DMS53 (cell line): ENCODE measurements at places on chromosomes 11 and 22.

GRCh38 chr11:129881570-129882170, 13.7 kb downstream of the NFRKB start:
- DNase-seq = peak; percentile 72

GRCh38 chr11:73975479-73975757, 7.2 kb downstream of the UCP2 start:
- DNase-seq = no peak

GRCh38 chr22:18031695-18032454, 7.5 kb upstream of the MICAL3 start:
- no peak for DNase-seq

DNA sequence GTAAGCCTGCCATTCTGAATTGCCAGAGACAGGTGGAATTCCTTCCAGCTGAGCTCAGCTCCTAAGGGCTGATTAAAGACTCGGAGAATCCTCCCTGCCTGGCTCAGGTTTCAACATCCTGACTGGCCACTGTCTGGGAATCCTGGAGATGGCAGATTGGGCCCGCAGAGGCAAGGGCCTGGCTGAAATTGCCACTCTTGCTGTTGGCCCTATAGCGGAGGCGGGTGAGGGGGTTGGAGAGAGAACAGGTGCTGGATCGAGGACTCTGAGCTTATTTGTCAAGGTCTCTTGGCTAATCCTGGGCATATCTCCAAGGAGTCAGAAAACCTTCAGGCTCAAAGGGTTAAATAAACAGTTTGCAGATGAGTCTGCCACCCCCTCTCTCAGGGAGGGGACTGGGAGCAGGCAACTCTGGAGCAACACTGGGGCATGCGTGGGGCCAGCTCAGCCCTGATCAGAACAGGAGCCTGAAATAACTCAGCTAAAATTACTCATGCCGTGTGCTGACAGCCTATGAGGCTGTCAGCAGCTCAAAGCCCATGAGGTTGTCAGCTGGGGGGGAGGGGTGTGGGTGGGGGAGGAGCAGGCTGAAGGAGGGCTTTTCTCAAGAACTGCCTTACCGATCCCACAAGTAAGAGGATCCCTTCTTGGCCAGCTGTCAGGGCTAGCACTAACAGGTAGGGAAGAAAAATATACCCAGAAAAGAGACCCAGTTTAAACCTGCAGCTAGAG, 14.7 kb upstream of the MFRP start:
- DNase-seq = peak; percentile 76

- DNase-seq = no peak
Observed at GRCh38 chr11:56923116-56923515, 65.6 kb upstream of the OR5AK2 start.

DNA sequence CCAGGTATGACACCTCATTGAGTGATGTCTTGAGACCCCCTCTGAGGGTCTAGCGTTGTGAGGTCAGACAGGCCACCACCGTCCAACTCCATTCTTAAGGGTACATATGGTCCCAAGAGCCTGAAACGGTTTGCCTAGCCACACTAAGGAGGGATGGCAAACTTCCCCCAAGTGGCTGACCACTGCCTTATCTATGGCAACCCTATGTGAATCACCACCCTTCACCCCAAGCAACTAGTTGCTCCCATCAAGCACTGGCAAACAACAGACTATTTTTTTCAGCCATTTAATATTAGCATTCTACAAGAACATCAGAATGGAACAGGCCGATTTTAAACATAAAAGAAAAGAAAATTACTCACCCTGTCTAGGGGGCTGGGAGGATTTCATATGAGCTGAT, 22.8 kb downstream of the THOC5 start:
- DNase-seq = no peak

GRCh38 chr11:47856186-47856585, 8.0 kb upstream of the NUP160 start:
- DNase-seq = peak; percentile 46

DNA sequence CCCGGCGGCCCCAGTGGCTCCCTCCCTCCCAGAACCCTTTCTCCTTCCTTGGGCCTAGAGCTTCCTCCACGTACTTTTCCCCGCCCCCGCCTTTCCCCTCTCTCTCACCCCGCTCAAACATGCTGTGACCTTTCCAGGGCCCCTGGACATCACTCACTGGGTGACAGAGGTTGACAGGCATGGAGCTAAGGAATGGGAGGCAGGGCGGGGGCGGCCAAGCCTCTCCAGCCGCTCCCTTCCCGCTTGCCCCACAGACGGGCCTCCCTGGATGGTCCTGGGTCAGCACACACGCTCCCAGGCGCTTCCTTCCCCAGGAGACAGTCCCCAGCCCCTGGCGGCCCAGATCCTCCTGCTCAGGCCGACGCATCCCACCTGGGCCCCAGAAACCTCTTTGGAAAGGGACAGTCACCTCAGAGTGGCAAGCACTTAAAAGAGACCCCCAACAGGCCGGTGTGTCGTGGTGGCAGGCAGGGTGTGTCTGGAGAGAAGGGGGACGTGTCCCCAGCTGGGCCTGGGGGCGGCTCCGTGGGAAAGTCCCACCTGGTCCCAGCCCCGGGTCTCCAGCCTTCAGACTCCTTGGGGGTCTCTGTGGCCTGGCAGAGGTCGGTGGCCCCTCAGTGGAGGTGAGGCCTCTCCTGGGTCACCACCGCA, 8.8 kb downstream of the H19 start:
- no peak for DNase-seq

DNA sequence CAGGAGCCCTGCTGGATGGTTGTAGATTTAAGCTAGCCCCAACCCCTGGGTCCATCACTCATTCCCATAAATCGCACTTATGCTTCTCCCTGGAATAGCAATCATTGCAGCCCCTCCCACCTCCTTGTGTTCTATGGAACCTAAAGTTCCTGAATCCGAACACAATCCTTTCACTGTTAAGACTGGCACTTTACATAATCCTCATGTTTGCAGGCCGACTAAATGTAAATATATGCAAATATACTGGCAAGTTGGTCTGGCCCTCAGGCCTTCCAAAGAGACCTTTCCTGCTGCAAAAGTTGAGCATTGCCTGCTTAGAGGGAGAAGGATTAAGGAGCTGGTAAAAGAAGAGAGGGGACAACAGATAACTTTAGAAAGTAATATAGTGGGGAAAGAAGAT, 892.9 kb downstream of the OPCML start:
- DNase-seq = no peak

GRCh38 chr11:84224042-84224441, 937.9 kb upstream of the CCDC90B start:
- DNase-seq = no peak

DNA sequence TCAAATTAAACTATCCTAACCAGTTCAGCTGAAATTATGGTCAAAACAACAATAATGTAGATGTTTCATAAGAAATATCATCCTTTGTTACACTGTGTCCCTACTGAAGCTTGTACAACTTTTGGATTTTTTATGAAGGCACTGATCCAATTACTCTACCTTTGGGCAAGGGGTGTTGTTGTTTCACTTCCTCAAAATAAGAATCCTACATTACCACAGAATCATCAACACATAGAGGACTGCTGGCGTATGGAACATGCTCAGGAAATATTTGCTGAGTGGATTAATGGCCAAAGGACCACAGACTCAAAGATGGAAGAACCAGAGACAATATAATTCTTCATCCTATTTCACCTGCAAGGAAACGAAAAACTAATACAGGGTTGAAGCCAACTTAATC, 907.5 kb upstream of the CCDC90B start:
- no peak for DNase-seq

GRCh38 chr22:45866646-45867117, 110.3 kb downstream of the WNT7B start:
- DNase-seq = no peak

DNA sequence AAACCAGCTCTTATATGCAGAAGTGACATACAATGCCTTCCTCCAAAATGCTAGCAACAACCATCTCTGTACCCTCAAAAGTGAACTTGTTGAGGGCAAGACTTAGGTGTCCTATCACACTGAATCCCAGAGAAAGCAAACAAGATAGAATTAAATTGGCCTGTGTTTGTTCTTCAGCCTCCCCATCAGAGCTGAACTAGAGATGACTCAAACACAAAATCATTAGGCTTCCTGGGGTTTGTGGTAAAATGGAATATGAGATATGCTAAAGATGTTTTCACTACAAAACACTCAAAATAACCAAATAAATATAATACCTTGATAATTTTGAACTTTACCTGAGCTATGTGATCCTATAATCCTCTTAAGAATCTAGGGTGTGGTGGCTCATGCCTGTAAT, 31.6 kb downstream of the ZNF214 start:
- DNase-seq = no peak

DNA sequence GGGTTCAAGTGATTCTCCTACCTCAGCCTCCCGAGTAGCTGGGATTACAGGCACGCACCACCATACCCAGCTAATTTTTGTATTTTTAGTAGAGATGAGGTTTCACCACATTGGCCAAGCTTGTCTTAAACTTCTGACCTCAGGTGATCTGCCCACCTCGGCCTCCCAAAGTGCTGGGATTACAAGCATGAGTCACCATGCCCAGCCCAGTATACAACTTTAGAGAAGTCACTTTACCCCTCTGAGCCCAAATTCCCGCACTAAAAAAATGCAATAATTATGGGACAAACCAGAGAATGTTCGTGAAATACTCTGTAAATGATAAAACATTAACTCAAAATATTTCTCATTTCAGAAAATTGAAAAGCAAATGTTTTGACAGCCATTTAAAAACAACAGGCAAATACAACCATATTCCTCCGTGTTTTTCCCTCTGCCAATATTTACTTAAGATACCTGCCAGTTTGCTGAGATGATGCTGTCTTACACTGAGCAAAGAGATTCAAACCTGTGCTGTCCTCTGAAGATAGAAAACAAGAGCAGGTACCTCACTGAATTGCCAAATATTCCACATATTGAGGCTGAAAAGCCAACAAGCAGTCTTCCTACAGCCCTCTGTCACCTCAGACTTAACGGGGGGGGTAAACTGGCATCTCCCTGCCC, 9.6 kb downstream of the PLEKHA7 start:
- DNase-seq = peak; percentile 34

DNA sequence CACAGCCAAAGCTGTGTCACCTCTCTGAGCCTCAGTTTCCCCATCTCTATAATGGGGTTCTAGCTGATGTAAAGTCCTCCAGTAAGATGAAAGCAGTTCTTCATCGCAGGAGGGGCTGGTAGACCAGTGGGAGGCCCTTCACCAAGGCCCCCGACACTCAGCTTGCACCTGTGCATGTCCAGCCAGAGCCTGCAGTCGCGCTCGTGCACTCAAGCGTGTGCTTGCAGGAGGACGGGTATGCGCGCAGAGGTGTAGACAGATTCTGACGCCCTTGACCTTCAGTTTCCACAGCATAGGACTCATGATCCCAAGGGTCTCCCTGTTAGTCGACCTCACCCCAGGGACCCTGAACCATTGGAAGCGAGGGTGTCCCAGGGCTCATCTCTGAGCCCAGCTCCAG, 633.7 kb downstream of the TBC1D22A start:
- DNase-seq = no peak

DNA sequence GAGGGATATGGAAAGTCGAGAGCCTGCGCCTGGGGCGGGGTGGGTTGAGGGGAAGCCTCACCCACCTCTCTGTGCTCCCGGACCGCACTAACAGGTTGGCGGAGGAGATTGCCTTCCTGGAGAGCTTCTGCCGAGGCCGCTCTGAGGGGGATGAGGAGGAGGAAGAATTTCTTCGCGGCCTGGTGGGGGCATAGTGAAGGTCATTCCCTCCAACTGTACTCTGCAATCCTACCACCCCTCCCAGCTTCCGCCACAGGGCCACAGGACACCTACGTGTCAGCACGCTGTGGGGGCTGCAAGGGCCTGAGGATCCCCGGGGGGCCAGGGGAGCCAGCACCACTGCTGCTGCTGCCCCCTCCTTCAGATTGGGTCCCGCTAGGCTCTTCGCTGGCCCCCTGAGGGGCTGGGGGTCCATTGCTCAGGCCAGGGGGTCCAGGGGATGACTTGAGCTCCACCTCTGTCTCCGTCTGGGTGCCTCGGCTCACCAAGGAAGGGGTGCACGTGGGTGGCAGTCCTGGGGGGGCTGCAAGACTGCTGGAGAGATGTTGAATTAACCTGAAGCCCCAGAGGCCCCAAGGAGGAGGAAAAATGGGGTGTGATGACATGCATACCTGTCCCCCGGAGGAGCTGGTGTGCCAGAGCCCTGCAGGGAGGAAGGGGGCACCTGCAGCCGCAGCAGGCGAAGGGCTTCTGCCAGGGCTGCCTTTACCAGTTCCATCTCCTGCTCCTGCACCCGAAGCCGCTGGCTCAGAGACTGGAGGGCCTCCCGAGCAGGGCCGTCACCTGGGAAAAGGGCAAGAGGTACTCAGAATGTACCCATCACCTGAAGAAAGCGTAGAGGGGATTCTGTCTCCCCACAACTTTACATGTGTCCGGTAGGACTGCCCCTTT, 1.5 kb downstream of the EML3 start:
- no peak for DNase-seq

GRCh38 chr11:126357055-126357962, 1.8 kb downstream of the ST3GAL4 start:
- DNase-seq = no peak

DNA sequence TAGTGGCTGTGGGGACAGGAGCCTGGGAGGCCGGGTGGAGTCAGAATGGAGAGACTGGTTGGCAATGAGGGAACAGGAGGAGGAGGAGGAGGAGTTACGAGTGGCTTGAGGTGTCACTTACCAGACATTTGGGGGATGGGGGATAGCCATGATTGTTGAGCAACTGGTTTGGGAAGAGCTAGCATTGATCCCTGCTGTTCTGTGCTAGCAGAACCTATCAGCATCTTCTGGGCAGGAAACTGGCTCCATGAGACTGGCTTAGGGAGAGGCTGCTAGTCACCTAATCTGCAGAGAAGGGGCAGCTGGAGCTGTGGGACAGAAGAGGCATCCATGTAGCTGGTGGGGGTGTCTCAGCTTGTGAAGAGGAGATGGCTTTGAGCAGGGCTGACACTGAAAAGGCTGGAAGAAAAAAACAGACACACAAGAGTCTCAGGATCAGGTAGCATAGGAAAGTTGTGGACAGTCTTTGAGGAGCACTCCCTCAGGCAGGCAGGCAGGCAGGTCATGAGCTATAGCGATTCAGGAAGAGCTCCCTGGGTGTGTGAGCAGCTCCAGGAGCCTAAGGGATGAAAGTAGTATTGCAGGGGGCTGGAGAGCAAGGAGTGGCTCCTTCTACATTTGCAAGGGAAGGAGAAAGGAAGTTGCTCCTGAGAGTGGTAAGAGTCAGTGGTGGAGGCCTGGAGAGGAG, 22.3 kb downstream of the PIK3IP1 start:
- DNase-seq = no peak
